CD4-positive, alpha-beta T cell treated with Interleukin-6 at 100 ng/mL for 8 hours (primary cell): ENCODE measurements at places on chromosomes 2 and 18.
A peak's percentile ranks its signal among the peaks of the same experiment; 100 is the strongest.

GRCh38 chr2:144490017-144490416, 29.9 kb downstream of the ZEB2 start:
- DNase-seq: no peak

DNA sequence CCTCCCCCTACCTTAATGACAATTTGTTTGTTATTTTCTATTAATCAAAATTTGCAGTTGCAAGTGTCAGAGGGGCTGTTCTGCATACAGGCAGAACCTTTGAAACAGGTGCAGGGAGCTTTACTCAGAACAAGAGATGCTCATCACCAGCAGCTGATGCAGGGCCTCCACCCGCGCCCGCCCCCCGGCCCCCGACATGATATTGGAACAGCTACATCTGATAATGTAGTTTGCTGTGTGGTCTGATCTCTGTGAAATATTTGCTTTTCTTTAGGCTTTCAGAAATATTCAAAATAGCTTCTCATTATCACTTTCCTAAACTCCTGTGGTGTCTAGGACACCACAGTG, 130.0 kb downstream of the PRKCE start:
- no peak for DNase-seq

GRCh38 chr2:165114346-165114939, 89.4 kb downstream of the SCN3A start:
- DNase-seq: no peak

DNA sequence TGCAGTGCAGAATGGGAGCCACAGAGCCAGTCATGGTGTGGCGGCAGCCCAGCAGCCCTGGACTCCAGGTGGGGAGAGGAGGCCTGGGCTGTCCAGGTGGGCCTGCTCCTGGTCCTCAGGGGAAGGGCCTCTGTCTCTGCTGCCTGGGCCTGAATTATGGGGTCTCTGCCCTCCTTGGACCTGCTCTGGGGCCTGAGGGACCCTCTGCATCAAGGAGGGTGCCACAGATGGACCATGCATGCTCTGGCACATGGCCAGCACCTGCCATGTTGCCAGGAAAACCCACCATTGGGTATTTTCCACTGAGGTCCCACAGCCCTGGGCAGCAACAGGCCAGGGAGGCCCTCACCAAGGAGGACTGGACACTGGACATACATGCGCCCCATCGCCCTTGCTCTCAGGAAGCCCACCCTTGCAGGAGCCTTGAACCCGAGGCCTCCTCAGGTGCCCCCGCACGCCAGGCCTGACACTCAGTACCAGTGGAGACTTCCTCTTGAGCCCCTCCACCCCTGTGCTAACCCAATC, 107.1 kb downstream of the NDUFA10 start:
- no peak for DNase-seq

DNA sequence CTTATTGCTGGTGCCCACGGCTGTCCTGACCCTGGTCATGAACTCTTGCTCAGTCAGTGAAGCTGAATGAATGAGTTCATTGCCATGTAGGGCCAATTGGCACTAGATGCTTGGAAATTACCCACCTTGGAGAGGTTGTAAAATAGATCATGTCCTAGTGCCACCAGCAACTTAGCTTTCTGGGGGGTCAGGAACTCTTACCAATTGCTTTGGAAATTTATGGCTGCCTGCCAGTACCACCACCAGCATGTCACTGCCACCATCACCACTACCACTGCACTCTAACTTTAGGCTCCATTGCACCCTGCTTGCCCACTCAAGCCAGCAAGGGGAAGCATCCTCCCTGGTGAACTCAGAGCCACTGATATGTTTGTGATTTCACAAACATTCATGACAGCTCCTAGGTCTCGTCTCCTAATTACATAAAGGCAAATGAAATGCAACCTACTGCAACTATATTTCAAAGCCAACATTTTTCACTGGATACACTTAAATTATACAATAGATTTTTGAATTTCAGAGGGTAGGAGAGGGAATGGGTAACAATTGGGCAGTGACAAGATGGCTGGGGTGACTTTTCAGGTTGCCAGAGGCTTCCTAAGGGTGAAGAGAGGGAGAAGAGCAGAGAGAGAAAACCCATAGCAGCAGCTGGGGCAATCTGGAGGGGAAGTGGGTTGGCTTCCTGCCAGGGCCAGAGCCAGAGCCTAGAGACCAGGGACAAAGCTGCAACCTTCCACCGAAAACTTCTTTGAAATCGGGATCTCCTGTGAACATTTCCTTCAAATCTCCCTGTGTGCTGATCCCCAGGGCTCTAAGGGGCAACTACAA, 3.5 kb upstream of the EMILIN1 start:
- peak; percentile 68 for DNase-seq

GRCh38 chr2:148794558-148794957, 80.5 kb upstream of the KIF5C start:
- DNase-seq: no peak

- no peak for DNase-seq
Measured at GRCh38 chr2:46248171-46248570, 49.0 kb upstream of the EPAS1 start.

DNA sequence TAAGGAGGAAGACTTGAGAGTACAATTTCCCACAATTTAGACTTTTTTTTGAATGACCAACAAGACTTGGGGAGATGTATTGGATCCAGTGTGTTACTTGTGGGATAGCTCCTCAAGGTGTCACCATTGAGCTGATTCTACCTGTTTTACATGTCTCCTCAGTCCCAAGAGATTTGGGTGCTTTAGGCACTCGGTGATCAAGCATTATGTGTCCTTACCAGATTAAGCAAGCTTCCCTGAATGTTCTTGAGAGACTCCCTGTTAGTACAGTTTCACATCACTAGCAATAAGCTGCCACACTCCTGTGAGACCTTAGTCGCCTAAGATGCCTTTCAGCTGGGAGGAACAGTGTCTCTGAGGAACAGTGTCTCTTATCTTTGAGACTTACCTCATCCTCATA, 384.3 kb upstream of the SYT4 start:
- no peak for DNase-seq

GRCh38 chr2:11833601-11834000, 87.2 kb downstream of the LPIN1 start:
- no peak for DNase-seq

DNA sequence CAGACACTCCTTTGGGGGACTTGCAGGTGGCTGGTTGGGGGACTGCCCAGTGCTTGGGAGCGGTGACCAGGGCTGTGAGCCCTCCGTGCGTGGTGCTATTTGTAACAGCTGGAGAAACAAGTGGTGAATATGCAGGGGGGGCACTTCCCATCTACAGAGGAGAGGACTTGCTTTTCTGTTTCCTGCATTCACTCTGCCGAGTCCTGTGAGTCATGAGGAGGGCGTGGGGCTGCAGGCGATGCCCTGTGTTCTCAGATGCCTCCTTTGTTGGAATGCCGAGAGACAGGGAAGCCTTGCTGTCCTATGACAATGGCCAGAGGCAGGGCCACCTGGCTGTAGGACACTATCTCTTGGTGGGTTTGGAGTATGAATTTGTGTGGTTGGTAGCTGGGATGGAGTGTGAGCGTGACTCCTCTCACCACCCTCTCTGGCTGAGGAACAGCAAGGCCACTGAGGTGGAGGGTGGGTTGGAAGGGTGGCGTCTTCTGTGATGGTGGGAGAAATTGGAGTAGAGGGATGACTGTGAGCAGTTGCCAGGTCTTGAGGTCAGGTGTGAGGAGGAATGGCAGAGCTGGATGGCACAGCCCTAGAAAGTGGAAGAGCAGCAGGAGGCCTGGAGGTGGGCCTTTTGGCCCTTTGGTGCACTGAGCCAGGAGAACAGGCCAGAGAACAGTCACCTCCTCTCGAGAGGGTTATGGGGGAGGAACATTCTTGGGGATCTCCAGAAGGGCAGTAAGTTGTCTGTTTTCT, 24.3 kb downstream of the FHOD3 start:
- DNase-seq: no peak

GRCh38 chr18:48364146-48364545, 45.0 kb downstream of the ZBTB7C start:
- DNase-seq: no peak

DNA sequence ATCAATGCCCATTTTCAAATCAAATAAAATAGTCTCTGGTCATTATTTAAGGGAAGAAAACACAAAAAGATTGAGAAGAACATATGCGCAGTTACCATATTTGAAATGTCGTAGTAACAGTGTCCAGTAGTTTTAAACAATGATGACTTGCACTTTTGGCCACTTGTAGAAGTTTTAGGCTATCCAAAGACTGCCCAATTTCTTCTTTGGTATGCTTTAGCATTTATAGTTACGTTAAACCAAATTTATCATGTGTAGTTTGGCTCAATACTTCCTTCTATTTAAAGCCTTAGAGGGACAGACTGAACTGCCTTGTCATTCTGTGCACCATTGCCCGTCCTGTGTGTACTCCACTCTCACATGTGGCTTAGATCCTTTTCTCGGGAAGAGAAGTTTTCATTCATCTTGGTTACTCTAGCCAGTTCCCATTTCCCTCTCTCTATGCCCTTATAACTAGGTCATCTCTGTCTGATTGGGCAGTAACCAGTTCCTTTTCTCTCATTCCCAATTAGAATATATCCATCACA, 84.8 kb upstream of the TTN start:
- DNase-seq: no peak

DNA sequence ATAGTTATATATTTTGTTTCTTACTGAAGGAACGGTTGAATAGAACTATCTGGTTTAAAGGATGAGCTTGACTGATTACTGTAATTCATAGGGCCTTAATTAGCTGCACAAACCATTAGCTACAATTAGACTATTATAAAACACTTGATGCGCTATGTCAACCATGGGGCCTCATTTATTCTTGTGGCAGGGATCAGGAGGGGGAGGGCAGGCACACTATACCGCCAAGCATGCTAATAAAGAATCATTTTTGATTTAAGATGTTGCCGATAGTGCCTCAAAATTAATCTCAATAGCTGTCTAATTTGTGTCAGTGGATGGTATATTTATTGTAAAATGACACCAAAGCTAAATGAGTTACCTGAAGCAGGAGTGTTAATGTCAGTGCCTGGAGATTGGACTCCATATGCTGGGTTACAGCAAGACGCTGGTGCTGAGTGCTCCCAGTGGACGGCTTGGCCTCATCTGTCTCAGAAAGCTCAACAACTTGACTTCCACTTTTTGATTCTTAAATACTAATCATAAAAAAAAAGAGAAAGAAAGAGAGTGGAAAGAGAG, 1007.0 kb upstream of the CELF4 start:
- DNase-seq: no peak

DNA sequence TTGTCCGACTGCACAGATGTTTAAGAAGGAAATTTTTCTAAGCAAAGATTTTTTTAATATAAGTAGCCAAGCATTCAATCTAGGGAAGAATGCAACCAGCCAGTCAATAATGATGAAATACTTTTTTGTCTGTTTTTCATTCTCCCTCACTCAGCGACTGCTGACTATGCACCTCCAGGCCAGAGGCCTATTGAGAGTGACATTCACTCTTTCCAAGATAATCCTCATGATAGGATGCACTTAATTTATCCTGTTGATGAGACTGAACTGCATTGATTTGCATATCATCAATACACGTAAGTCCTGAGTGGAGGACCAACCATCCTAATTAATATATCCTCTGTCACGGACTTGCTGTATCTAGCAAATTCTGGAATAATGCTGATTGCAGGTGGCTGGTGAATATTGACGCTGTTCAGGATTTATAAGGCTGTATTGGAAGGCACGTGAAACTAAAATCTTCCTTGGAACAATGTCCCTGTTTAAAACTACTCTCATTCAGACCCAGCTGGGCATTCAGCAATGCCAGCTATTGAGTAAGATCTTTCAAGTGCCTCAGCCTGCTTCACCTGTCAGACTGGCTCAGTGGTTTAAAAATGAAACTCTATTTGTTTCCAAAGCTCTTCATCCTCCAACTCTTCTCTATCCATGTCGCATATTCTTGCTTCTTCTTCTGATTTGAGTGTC, 142.2 kb downstream of the MAP2 start:
- no peak for DNase-seq

DNA sequence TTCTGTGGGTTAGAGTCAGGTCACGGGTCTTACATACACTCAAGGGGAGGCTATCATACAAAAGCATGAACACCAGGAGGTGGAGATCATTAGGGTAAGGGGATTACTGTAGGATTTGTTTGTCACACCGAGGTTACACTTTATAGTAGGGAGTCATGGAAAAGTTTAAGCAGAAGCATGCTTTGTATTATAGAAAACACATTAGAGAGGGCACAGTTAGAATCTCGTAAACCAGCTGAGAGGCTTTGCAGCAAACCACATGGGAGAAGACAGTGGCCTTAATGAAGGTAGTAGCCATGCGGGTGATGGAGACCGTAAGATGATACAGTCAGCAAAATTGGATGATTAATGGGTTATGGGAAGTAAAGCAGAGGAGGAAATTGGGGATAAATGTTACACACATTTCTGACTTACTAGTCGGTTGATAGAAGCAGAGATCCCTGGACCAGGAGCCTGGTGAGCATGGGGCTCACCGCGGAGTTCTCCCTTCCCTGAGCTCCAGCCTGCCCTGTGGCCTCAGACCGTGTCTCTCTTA, 75.6 kb downstream of the MAPRE2 start:
- no peak for DNase-seq

GRCh38 chr2:95278637-95279225, 4.5 kb downstream of the PROM2 start:
- no peak for DNase-seq

- no peak for DNase-seq
Measured at GRCh38 chr2:236535024-236535423, 34.6 kb upstream of the ACKR3 start.

DNA sequence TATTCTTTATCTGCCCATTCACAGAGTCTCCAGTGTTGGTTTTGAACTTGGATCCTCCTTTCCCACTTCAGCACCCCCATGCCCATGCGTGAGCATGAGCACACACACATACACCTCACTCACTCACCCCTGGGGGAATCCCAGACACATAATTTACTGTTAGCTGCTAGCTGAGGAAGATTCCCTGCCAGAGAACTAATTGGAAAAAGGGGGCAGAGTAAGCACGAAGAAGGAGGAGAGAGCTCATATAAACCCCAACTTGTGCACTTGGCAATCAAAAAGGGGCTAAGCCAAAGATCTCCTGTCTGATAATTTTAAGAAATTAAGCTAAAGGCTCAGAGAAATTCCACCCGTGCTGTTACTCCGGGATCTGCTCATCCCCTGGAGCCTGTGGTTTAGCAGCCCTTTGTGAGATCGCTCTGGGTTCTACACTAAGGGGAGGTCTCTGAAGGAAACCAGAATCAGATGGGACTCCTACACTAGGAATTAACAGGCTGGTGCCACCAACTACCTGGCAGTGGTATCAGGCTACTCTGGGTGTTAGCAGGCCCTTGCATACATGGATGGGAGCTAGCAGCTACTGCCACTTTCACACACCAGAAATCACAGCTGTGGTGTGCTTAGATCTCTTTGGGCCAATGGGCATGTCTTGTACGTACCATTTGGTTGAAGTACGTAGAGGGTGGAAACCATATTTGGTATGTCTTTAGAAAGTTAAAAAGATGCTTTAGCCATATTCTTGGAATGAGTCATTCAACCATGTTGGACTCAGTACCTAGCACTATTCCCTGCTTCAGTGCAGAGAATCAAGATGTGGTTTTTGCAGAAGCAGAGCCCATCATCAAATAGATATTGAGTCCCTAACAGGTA, 95.6 kb upstream of the SLC14A2 start:
- no peak for DNase-seq

DNA sequence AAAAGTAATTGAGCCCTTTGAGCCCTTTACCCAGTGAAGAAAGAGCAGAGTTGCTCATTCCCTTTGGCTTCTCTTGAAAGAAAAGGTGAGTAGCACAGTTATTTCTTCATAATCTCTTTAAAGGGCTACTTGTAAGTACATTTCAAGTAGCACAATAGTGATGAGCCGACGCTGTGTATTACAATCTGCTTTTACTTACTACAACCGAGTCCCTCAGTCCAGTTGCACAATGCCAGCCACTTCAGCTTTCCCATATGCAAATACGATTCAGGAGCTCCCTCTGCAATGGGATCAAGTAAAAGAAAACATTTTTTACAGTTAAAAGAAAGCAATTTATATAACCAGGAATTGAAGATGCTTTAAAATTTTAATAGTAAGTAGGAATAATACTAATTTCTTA, 868.5 kb downstream of the RNF144A start:
- no peak for DNase-seq
